Smooth muscle cell of the coronary artery (primary cell): ENCODE measurements at places on chromosomes 7 and 10. TPM values are rescaled to one million over a fixed set of nuclear protein-coding genes. Genes with fewer than 3 reads are reported as not detected.

Gene NRAP
- total RNA-seq, result under 0.01 TPM in 1 of 2 replicates, not detected in the other

Gene NYAP1
- 0.12 and 0.38 TPM in 2 replicates for total RNA-seq

Gene UBE3C
- total RNA-seq, result 36.9 and 70.9 TPM in 2 replicates

Gene BEND7
- total RNA-seq, result 2.3 and 3.2 TPM in 2 replicates

Gene ADAMTS14
- 1.5 and 9.0 TPM in 2 replicates for total RNA-seq
